ENCODE measurements at places on chromosomes 5 and 9. TPM values are rescaled to one million over a fixed set of nuclear protein-coding genes. Genes with fewer than 3 reads are reported as not detected.
A peak's percentile ranks its signal among the peaks of the same experiment; 100 is the strongest.

DNA sequence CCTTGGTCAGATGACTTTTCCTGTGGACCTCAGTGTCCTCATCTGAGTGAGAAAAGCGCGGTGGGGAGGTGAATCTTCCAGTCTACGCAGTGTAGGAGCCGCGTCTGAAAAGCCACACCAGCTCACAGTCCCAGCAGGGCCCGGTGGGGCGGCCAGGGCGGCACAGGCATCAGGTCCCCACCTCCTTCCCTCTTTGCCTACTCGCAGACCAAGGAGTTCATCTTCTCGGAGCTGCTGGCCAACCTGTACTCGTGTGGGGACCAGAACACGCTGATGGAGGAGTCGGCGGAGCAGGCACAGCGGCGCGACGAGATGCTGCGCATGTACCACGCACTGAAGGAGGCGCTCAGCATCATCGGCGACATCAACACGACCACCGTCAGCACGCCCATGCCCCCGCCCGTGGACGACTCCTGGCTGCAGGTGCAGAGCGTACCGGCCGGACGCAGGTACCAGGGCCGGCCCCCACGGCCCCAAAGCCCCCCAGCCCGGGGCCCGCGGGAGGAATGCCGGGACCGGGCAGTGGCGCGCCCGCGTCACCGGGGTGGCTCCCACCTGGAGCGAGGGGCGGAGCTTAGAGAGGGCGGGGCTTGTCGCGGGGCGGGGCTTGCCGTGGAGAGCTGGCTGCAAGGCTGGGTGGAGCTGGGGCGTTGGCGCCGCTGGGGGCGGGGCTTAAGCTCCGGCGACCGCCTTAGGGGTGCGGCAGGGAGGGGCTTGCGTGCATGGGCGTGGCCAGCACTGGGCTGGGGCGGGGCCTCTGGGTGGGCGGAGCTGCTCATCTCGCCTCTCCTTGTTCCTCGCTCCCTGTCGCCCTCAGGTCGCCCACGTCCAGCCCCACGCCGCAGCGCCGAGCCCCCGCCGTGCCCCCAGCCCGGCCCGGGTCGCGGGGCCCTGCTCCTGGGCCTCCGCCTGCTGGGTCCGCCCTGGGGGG lies 25.6 kb downstream of the GOLGA2 start:
- no peak overlapping the region for H3K4me3 ChIP-seq
- no peaks in the 10 kb centered on the region for H3K36me3 ChIP-seq
- DNase-seq, result peak; percentile 77
- H3K4me1 ChIP-seq, result peaks cover 12% of the 10 kb centered on the region
- no peak overlapping the region for H3K27ac ChIP-seq
- H3K27me3 ChIP-seq, result no peaks in the 10 kb centered on the region

The DMGDH gene
- 0.38 TPM for total RNA-seq

DNA sequence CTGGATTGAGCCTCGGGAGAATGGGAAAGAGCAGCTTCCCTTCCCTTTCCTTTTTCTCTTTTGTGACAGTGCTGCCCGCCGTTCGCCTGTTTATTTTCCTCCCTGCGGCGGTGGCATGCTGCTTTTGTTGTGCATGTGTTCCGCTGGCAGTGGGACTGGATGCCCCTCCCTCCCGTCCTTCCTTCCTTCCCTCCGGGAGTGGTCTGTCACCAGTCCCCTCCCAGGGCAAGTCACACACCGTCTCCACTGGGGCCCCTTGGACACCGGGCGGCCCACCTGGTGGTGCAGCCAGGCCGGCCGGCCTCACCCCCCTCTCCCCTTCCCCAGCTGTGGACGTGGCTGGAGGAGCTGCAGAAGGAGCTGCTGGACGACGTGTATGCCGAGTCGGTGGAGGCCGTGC lies 214.7 kb downstream of the TRIO start:
- H3K27ac ChIP-seq, result no peak overlapping the region
- H3K36me3 ChIP-seq, result peaks cover 63% of the 10 kb centered on the region
- H3K4me1 ChIP-seq, result no peaks in the 10 kb centered on the region
- H3K27me3 ChIP-seq, result no peaks in the 10 kb centered on the region

DNA sequence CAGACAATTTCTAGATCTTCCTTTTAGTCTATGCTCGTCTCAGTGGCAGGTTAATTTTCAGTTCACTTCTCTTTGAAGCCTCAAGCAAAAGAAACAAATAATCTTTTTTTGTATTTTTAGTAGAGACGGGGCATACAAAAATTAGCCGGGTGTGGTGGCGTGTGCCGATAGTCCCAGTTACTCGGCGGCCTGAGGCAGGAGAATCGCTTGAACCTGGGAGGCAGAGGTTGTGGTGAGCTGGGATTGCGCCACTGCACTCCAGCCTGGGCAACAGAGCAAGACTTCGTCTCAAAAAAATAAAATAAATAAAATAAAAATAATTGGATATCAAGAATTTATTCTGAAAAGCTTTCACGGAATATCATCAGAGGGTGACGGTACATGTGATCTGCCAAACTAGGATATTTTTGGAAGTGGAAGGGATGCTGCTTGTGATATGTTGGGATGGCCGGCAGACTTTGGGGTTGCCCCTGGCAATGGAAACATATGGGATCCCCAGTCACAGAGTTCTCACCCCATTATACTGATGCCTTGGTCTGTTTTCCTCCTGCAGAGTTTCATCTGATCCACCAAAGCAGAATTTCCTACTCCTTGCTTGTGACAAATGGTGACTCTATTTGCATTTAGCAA lies 7.6 kb upstream of the LCP2 start:
- no peaks in the 10 kb centered on the region for H3K27me3 ChIP-seq
- H3K4me1 ChIP-seq, result peaks cover 5% of the 10 kb centered on the region
- no peaks in the 10 kb centered on the region for H3K36me3 ChIP-seq
- H3K27ac ChIP-seq, result no peak overlapping the region
- no peak for DNase-seq
- H3K4me3 ChIP-seq, result no peak overlapping the region

GRCh38 chr9:123883634-123884033 lies 46.3 kb downstream of the DENND1A start:
- H3K27ac ChIP-seq, result no peak overlapping the region
- peak; percentile 56 for DNase-seq
- H3K4me3 ChIP-seq, result no peak overlapping the region
- H3K36me3 ChIP-seq, result no peaks in the 10 kb centered on the region
- no peaks in the 10 kb centered on the region for H3K27me3 ChIP-seq

The LHFPL2 gene
- 14.4 TPM for total RNA-seq

DNA sequence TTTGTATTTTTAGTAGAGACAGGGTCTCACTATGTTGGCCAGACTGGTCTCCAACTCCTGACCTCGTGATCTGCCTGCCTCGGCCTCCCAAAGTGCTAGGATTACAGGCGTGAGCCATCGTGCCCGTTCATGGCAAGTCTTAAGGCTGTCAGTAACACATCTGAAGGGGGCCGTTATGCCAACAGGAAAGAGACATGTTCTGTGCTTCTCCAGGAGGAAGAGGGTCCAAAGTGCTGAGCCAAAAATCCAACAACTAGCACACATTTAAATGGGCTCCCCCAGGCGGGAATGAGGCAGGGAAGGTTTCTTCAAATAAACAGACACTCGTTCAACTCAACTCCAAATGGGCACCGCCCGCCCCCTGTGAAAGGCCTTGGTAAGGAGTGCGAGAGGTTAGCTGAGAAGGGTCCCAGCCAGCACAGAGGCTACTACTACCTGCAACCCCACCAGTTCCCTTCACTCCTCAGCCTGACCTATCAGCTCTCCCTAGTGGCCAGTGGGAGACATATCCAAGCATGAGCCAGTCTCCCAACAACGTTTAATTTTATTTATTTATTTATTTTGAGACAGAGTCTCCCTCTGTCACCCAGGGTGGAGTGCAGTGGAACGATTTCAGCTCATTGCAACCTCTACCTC lies 84.1 kb upstream of the DMRT1 start:
- no peak overlapping the region for H3K4me3 ChIP-seq
- no peak overlapping the region for H3K27ac ChIP-seq
- peak; percentile 77 for DNase-seq
- no peaks in the 10 kb centered on the region for H3K27me3 ChIP-seq
- H3K36me3 ChIP-seq, result no peaks in the 10 kb centered on the region

The PDZD2 gene
- total RNA-seq, result not detected

DNA sequence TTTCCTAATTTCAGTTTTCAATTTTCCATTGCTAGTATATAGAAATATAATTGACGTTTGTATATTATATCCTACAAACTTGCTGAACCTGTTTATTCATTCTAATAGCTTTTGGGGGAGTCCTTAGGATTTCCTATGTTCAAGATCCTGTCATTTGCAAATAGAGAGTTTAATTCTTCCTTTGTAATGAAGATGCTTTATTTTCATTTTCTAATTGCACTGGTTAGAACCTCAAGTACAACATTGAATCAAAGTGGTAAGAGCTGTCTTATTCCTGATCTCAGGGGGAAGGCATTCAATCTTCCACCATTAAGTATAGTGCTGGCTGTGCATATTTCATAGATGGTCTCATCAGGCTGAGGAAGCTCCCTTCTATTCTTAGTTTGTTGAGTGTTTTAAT lies 15.6 kb upstream of the SLC24A2 start:
- no peak overlapping the region for H3K4me3 ChIP-seq
- H3K27ac ChIP-seq, result no peak overlapping the region
- H3K36me3 ChIP-seq, result no peaks in the 10 kb centered on the region
- no peak for DNase-seq
- H3K4me1 ChIP-seq, result no peaks in the 10 kb centered on the region

The HTR1A gene
- not detected for total RNA-seq

DNA sequence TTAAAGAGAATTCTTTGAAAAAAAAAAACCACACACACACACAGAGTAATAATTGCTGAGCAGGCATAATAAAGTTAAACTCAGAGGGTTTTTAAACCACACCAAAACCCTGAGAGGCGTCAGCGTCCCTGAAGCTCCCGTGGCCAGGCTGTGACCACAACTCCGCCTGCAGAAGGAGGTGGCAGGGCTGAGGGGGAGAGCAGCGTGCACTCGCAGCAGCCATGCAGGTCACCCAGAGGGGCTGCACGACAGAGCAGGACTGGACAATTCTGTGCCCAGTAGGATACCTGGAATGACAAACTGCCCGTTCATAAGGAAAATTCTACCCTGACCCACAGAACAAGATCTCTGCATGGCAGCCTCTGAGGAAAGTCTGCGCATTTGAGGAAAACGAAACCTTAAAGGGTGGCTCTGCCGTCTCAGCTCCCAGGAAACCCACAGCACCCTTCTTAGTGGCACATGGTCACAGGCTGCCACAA lies 44.0 kb downstream of the ROR2 start:
- no peak overlapping the region for H3K4me3 ChIP-seq
- no peak for DNase-seq
- no peaks in the 10 kb centered on the region for H3K27me3 ChIP-seq
- H3K27ac ChIP-seq, result no peak overlapping the region

The GHR gene
- total RNA-seq, result 1.5 TPM

The S1PR3 gene
- 16.9 TPM for total RNA-seq

The HTR4 gene
- total RNA-seq, result not detected

DNA sequence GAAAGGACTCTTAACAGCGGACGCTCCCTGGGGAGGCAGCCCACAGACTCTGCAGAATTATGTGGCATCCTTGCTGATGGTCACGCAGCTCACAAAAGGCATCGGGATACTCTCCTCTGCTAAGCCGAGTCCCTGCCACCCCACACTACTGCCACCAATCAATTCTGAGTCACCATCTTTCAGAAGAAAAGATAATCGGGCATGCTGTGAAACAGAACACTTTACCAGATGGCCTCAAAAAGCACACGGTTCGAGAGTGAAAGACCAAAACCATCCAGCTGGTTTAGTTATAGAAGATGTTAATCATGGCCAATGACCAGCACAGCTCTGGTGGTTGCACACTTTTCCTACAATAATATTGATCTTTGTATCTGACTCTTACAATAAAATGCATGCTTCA lies 136.3 kb downstream of the MYO10 start:
- no peaks in the 10 kb centered on the region for H3K36me3 ChIP-seq
- no peaks in the 10 kb centered on the region for H3K27me3 ChIP-seq
- H3K27ac ChIP-seq, result no peak overlapping the region
- 0 out of 2 replicates have a peak, but pooled peaks cover 7% of the 10 kb centered on the region for H3K4me1 ChIP-seq
- no peak overlapping the region for H3K4me3 ChIP-seq

GRCh38 chr9:116928884-116929283 lies 241.8 kb downstream of the TRIM32 start:
- DNase-seq, result no peak
- no peak overlapping the region for H3K4me3 ChIP-seq
- 0 out of 2 replicates have a peak, but pooled peaks cover 8% of the 10 kb centered on the region for H3K27me3 ChIP-seq
- no peaks in the 10 kb centered on the region for H3K36me3 ChIP-seq
- no peak overlapping the region for H3K27ac ChIP-seq

The PCDHGC5 gene
- 2.2 TPM for total RNA-seq

DNA sequence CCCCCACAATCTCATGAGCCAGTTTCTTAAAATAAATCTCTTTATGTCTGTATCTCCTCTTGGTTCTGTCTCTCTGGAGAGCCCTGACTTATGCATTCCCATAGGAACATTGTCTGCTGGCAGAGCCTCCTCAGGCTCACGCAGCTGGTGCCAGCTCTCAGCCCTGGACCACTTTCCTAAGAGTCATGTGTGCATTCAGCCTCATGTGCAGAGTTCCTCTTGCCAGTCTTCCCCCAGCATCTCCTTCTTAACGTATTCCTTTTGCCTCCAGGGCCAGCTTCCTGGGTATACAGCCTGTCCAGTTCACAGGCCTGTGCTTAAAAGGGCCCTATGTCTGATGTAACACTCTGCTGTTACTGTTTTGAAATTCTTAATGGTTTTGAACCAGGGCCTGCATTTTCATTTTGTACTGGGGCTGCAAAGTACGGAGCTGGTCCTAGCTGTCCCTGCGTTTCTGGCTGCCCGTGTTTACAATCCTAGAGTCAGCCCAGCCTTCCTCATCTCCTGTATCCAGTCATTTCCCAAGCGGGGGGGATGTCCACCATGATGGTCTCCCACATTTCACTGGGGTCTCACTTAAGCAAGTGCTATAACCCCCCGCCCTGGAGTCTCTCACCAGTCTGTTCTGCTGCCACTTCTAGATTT lies 18.1 kb downstream of the ANKRD33B start:
- DNase-seq, result peak; percentile 29
- no peak overlapping the region for H3K4me3 ChIP-seq
- H3K27ac ChIP-seq, result no peak overlapping the region
- H3K4me1 ChIP-seq, result peaks cover 10% of the 10 kb centered on the region
- no peaks in the 10 kb centered on the region for H3K36me3 ChIP-seq

DNA sequence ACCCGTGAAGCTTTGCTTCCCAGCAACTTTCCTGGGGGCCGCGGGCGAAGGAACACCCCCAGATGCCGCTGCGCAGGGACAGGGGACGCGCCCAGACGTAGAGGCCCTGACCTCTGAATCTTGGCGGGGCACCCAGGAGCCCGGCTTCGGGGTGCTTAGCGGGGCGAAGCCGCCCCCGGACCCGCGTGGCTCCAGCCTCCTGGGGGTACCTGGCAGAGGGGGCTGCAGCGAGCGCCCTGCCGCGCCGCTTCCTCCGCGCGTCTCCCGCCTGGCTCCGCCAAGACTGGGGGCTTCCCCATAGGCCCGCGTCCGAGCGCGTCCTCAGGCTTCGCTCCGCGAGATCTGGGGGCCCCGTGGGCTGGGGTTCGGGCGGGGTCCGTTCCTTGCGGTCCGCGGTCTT lies 23.0 kb upstream of the ZNF782 start:
- DNase-seq, result no peak
- no peaks in the 10 kb centered on the region for H3K36me3 ChIP-seq
- no peak overlapping the region for H3K4me3 ChIP-seq
- H3K27me3 ChIP-seq, result peaks cover 30% of the 10 kb centered on the region
- H3K4me1 ChIP-seq, result peaks cover 6% of the 10 kb centered on the region
- H3K27ac ChIP-seq, result no peak overlapping the region

Data from GM23248 (cell line).